Muscle of back (tissue), 13 donors: ENCODE measurements at places on chromosomes 2 and 18.

- no peak for DNase-seq
Observed at GRCh38 chr18:80056095-80056494, 21.9 kb downstream of the RBFA start.

- no peak for DNase-seq
Observed at GRCh38 chr2:123808243-123808642, 216.8 kb upstream of the CNTNAP5 start.

- DNase-seq = peak; percentile 65
Observed at GRCh38 chr2:29010946-29011345, 29.8 kb downstream of the TOGARAM2 start.

- no peak for DNase-seq
Observed at GRCh38 chr18:48356151-48356745, 52.9 kb downstream of the ZBTB7C start.

DNA sequence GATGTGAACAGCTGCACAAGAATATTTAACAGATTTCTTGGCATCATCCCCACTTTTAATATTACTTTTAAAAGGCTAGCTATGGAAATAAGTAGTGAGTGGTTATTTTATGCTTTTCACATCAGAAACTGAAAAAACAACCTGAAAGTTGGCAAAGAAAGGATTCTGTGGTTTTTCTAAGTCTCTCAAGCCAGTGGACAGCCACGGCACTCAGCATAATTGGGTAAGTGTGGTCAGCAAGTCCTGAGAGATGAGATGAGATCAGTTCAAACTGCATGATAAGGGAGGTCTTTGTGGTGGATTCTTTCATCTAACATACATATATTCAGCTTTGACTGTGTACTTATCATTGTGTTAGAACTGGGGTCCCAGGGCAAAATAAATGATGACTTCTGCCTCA is 105.2 kb downstream of the LYPD6B start:
- DNase-seq = no peak
